Thyroid gland (tissue), 4 donors: ENCODE measurements at places on chromosomes 3 and 15. TPM values are rescaled to one million over a fixed set of nuclear protein-coding genes. Genes with fewer than 3 reads are reported as not detected.

Gene GOLGA8R
- total RNA-seq: 22.2 TPM

Gene FEZF2
- total RNA-seq: not detected

Gene HCN4
- total RNA-seq: 0.10 TPM

- H3K36me3 ChIP-seq: no peaks in the 10 kb centered on the region
- no peak overlapping the region for H3K4me3 ChIP-seq
- no peak for DNase-seq
- no peaks in the 10 kb centered on the region for H3K4me1 ChIP-seq
Observed at GRCh38 chr3:56424885-56425284, 43.4 kb downstream of the ERC2 start.

DNA sequence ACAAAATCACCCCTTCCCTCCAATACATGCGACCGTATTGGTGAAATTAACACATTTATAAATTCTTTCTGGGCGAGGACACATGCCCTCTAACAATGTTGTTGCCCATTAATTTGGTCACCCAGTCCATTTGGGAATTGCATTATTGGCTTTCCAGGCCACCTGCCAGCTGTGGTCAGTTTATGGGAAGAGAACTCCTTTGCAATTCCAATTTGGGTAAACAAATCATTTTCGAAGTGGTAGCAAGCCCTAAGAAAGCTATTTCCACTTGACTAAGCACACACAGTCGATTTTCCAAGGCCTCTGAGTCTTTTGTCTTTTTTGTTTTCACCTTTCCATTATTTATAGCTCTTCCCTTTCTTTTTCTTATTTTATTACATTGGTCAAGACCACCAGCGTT lies 362.3 kb upstream of the RGMA start:
- H3K4me3 ChIP-seq: no peak overlapping the region
- H3K27me3 ChIP-seq: no peaks in the 10 kb centered on the region
- no peaks in the 10 kb centered on the region for H3K36me3 ChIP-seq
- H3K4me1 ChIP-seq: no peaks in the 10 kb centered on the region

GRCh38 chr3:8246070-8246469 lies 255.6 kb upstream of the LMCD1 start:
- H3K4me3 ChIP-seq: no peak overlapping the region
- no peak for DNase-seq
- no peaks in the 10 kb centered on the region for H3K4me1 ChIP-seq
- H3K27me3 ChIP-seq: no peaks in the 10 kb centered on the region
- H3K27ac ChIP-seq: no peak overlapping the region
- no peaks in the 10 kb centered on the region for H3K36me3 ChIP-seq

- no peaks in the 10 kb centered on the region for H3K36me3 ChIP-seq
- no peak for DNase-seq
- no peaks in the 10 kb centered on the region for H3K27me3 ChIP-seq
Observed at GRCh38 chr3:21991061-21991460, 240.1 kb upstream of the ZNF385D start.

GRCh38 chr3:21573291-21573690 lies 177.7 kb downstream of the ZNF385D start:
- no peaks in the 10 kb centered on the region for H3K27me3 ChIP-seq
- no peaks in the 10 kb centered on the region for H3K36me3 ChIP-seq
- no peak overlapping the region for H3K27ac ChIP-seq
- no peak for DNase-seq
- H3K4me1 ChIP-seq: no peaks in the 10 kb centered on the region
- H3K4me3 ChIP-seq: no peak overlapping the region

DNA sequence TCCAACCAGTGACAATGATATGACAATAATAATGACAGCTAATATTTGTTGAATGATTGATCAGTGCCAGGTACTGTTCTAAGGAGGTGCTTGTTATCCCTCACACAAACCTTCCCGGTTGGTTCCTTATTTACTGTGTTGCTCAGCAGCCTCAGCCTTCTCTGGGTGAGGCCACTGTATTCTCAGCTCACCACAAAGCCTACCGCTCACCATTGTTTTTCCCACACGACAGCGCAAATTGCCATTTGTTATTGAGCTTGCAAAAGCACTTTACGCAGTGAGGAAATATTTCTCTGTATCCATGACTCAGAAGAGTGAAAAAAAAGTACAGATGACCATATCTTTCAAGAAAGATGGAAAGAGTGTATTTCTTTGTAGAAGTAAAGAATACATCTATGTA lies 49.5 kb upstream of the PDZRN3 start:
- no peaks in the 10 kb centered on the region for H3K36me3 ChIP-seq
- no peak overlapping the region for H3K27ac ChIP-seq
- H3K27me3 ChIP-seq: no peaks in the 10 kb centered on the region
- no peak for DNase-seq
- no peak overlapping the region for H3K4me3 ChIP-seq
- no peaks in the 10 kb centered on the region for H3K4me1 ChIP-seq

GRCh38 chr3:112774293-112774926 lies 72.3 kb downstream of the CD200R1L start:
- no peak overlapping the region for H3K4me3 ChIP-seq
- H3K36me3 ChIP-seq: no peaks in the 10 kb centered on the region
- H3K4me1 ChIP-seq: no peaks in the 10 kb centered on the region
- no peak overlapping the region for H3K27ac ChIP-seq
- no peak for DNase-seq

- no peak overlapping the region for H3K4me3 ChIP-seq
- H3K36me3 ChIP-seq: no peaks in the 10 kb centered on the region
- H3K27ac ChIP-seq: no peak overlapping the region
- H3K27me3 ChIP-seq: no peaks in the 10 kb centered on the region
Observed at GRCh38 chr3:102037209-102037608, 187.9 kb downstream of the NFKBIZ start.

DNA sequence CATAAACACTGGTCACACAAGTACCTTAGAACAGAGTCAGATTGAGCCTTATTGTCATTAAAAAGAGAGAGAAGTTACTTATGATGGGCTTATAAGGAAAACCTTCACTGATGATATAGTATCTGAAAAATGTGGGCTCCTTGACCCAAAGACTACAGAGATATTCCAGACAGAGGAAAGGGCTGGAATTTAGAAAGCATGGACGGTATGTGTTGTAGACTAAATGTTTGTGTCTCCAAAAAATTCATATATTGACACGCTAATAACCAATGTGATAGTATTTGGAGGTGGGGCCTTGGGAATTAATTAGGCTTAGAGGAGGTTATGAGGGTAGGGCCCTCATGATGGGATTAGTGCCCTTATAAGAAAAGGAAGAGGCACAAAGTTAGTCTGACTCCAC lies 61.0 kb upstream of the DAZL start:
- no peaks in the 10 kb centered on the region for H3K4me1 ChIP-seq
- no peaks in the 10 kb centered on the region for H3K27me3 ChIP-seq
- no peak overlapping the region for H3K27ac ChIP-seq
- no peak overlapping the region for H3K4me3 ChIP-seq
- no peaks in the 10 kb centered on the region for H3K36me3 ChIP-seq
- DNase-seq: no peak

DNA sequence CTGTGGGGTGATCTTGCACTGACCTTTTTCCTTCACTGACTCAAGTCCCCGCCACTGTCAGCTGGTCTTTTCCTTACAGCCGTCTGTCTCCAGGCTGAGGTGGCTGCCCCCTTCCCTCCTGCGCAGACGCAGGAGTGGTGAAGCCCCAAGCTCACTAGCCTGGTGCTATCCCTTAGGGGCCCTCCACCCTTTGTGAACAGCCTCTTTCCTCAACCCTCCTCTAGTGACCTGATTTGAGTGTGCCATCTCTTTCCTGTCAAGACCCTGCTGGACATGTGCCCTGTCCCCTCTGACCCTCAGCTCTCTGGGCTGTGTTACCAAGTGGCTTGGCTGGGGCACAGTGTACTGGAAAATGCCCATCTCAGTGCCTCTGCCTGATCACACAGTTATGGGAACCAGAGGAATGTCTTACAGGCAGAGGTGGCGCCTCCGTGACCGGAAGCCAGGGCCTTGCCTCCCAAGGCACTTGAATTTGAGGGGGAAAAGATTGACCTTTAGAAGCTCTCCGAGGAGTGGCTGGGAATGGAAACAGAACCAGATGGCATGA lies 8.7 kb downstream of the KBTBD13 start:
- H3K4me3 ChIP-seq: no peak overlapping the region
- peak; percentile 78 for DNase-seq
- no peaks in the 10 kb centered on the region for H3K36me3 ChIP-seq

- H3K36me3 ChIP-seq: no peaks in the 10 kb centered on the region
- H3K27ac ChIP-seq: no peak overlapping the region
- no peak for DNase-seq
- H3K27me3 ChIP-seq: no peaks in the 10 kb centered on the region
- H3K4me1 ChIP-seq: peaks cover 12% of the 10 kb centered on the region
Observed at GRCh38 chr3:143170676-143171075, 51.1 kb downstream of the CHST2 start.

DNA sequence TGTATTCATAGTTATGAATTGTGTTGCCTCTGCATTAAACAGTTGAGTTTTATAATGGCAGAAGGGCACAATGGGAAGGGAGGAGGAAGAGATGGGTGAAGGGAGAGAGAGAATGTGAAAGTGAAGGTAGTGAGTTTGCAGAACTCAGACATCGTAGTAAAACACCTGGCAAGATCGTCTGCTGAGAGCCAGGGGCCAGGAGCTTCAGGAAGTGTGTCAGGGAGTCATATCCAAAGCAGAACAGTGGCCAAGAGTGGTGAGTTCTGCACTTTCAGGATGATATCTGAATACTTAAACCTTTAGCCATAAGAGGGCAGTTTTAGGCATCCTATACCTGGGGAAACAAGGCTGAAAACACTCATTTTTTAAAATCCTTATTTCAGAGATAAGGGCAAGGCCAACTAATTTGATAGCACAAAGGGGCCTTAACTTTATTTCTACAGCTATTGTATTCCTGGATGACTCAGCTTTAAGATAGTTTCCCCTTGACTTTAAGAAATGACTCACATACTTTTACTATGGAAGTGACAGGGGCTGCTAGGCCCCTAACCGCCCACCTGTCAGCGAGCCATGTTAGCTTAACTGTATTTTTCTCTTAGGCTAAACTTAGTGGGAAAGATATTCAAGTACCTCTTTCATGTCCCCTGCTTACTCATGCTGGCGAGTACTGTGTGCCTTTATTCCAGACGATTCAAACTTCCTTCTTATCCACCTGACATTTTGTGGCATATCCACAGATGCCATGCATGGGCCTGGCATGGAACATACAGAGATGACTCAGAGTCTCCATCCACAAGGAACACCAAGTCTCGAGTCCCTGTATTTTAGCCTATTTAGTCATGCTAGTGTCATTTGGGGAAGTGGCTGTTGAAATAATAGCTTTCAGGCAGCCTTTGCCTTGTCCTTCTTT lies 53.9 kb downstream of the RLBP1 start:
- peak overlapping the region; percentile 68 for H3K27ac ChIP-seq
- peak; percentile 14 for DNase-seq
- no peaks in the 10 kb centered on the region for H3K27me3 ChIP-seq
- H3K4me3 ChIP-seq: no peak overlapping the region

DNA sequence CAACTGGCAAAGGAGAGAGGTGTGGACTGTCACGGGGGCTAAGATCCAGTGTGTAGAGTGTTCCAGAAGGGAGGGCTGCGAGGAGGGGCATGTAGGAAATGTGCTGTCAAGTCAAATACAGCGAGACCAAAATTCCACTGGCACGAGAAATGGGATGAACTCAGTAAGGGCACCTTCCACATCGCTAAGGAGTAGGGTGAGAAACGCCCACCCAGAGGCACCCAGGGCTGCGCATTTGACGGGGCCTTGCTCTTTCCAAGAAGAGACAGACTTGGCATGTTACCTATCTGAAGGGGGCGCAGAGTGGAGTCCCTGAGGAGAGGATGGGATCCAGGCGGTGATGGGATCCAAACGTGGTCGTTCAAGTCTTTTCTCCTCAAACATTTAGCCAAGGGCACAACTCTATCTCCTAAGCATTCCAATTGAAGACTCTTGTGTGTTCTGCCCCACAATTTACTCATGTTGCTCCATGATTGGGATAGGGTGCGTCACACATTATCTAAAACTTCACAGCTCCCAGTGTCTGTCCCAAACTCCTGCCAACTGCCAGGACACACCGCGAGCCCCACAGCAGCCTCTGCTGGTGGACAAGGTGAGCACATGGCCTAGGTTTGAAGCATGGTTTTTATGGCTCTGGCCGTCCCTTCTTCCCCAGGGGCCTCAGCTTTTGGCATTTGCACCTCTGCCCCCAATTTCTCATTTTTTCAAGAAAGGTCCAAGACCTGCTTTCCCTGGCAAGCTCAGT lies 7.6 kb downstream of the SELENOS start:
- no peak overlapping the region for H3K4me3 ChIP-seq
- peaks cover 8% of the 10 kb centered on the region for H3K4me1 ChIP-seq
- DNase-seq: no peak

DNA sequence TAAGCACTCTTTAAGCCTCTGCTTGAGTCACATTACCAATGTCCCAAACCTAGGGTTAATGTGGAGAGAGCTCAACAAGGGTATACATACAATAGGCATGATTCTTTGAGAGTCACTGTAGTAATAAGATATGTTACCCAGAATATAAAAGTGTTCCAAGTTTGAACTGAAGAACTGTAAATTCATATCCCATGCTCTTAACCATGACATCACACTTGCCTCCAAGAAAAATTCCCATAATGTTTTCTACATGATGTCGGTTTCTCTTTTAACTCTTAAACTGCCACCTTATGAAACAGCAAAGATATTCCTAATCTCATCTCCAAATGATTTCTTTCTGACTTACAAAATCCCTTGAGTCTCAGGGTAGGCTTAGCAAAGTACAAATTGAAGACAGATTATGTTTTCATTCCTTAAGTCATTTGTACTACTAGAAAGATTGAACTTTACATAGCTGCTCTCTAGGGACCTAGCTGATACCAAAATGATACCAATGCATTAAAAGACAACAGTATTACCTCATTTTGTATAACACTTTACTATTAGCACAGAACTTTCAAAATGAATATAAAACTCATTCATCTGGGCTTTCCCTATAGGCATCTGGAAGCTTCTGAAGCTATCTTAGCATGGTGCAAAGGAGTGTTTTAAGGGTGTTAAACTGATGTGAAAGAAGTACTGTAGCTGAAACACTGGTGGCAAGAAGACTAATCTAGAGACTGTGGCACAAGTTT lies 127.1 kb downstream of the KCNMB2 start:
- no peaks in the 10 kb centered on the region for H3K27me3 ChIP-seq
- no peaks in the 10 kb centered on the region for H3K36me3 ChIP-seq
- H3K4me3 ChIP-seq: no peak overlapping the region
- no peak for DNase-seq

GRCh38 chr3:69292185-69292584 lies 93.7 kb downstream of the FRMD4B start:
- H3K4me1 ChIP-seq: peaks cover 12% of the 10 kb centered on the region
- no peak for DNase-seq
- H3K4me3 ChIP-seq: no peak overlapping the region

- H3K27me3 ChIP-seq: no peaks in the 10 kb centered on the region
- no peaks in the 10 kb centered on the region for H3K36me3 ChIP-seq
- no peak overlapping the region for H3K27ac ChIP-seq
- no peak for DNase-seq
Observed at GRCh38 chr3:139339219-139339906, 4.5 kb upstream of the MRPS22 start.

- peaks cover 43% of the 10 kb centered on the region for H3K4me1 ChIP-seq
- H3K27ac ChIP-seq: peak overlapping the region; percentile 95
- no peaks in the 10 kb centered on the region for H3K36me3 ChIP-seq
- no peaks in the 10 kb centered on the region for H3K27me3 ChIP-seq
- peak; percentile 41 for DNase-seq
Observed at GRCh38 chr3:157130467-157131251, 29.3 kb downstream of the CCNL1 start.

- no peaks in the 10 kb centered on the region for H3K36me3 ChIP-seq
- H3K4me3 ChIP-seq: no peak overlapping the region
- DNase-seq: no peak
- H3K27ac ChIP-seq: no peak overlapping the region
Observed at GRCh38 chr3:59424268-59425010, 374.6 kb upstream of the CFAP20DC start.

GRCh38 chr3:19074257-19074900 lies 73.9 kb upstream of the KCNH8 start:
- DNase-seq: no peak
- no peaks in the 10 kb centered on the region for H3K4me1 ChIP-seq
- no peak overlapping the region for H3K27ac ChIP-seq
